HS-27A (cell line): ENCODE measurements at places on chromosomes 7 and 10.

GRCh38 chr10:917416-917720 is 14.1 kb downstream of the LARP4B start:
- no peak for DNase-seq

DNA sequence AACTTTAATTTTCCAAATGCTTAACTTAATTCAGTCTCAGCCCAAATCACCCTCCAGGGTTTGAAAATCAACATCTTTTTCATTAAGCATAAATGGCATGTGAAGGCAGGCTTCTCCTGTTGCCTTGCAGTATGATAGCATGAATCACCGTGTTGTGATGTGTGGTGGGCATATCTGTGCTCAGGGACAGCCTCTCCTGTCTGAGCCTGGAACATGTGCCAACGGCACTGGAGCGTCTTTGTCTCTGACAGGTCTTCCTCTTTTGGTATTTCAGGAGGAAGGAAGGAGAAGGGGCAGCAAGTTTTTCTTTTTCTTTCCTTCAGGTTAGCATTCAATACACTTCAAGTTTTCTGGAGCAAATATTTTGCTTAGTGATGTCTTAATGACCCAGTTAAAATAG is 57.6 kb downstream of the LRGUK start:
- no peak for DNase-seq

DNA sequence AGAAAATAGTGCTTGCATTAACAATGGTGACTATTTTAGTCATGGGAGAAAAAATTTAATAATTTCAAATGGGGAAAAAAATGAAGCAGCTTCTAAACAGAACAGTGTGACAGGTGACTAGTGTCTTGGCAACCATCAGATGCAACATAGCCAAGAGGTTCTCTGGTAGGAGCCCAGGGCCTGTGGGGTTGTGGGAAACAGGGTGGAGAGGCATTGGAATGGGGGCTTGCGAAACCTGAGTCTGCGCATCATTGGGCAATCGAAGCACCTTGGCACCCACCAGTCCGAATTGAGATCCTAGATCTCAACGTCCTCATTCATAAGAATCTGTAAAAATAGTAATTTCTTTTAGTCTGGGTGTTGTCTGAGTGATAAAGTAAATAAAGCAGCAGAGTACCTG is 19.2 kb upstream of the PARD3 start:
- no peak for DNase-seq

DNA sequence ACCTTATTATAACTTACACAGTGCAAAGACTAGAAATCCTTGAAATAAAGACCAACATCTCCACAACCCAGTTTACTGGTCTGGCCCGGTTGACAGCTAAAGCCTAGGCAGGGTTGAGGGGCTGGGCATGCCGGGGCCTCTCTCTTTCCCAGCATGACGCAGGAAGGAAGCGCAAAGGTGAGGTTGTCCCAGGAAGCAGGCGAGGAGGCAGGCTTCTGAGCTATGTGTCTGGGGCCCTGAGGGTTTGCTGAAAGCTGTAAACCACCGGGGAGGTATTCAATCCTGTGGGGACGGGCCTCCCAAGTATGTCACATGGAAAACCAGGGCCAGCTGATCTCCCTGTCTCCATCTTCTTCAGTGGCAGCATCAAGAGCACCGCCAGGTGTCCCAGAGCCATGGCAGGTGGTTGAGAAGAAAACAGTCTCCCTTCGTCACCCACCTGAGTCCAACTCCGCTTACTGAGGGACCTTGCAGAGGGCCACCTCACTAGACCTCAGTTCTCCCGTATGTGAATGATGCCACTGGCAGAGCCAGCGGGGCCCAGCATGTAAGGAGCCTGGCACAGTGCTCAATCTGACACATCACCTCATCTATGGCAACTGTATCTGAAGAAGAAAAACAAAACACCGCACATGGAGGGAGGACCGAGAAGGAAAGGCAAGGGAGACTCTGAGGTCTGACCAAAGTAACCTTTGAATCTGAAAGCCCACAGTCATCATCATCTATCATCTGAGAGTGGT is 49.5 kb downstream of the FAM53B start:
- DNase-seq = no peak

DNA sequence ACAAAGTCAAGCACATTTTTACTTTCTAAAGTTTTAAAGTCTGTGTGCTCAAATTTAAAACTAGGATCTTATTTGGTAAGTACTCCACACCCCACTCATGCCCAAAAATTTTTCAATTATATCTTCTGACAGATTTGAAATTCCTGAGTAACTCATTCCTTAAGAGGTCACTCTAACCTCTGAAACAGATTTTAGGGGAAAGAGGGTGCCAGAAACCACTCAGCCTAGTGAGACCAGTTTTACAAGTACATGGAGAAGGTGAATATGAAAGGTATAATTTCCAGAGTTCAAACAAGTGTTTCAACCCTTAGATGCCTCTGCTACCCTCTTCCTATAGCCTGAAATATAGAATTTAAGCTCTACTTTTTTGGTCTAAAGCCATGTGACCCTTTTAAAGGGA is 79.2 kb downstream of the C7orf25 start:
- DNase-seq = no peak
